Progenitor cell of endocrine pancreas (in vitro differentiated cells): ENCODE measurements at places on chromosomes 12 and 14. TPM values are rescaled to one million over a fixed set of nuclear protein-coding genes. Genes with fewer than 3 reads are reported as not detected.

DNA sequence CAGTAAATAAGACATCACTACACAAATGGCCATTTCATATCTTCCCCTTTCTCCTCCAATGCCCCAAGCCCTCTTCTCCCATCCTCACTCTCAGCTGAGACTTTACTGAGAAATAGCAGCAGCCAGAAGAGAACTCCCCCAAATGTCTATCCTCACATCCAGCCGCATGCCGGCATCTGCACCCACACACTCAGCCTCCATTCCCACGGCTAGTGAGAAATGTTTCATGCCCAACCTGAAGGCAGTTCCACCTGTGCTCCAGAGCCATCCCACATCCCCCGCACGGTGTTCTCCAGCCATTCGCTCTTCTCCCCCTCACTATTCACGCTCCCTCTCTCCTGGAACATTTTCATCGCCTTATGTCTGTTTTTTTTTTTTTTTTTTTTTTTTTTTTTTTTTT, 208.7 kb upstream of the DIO3 start:
- peak; percentile 1 for DNase-seq

OR11G2 gene
- total RNA-seq = not detected in 2 replicates

MMP19 gene
- total RNA-seq = 0.62 and 0.89 TPM in 2 replicates

- no peak for DNase-seq
Measured at GRCh38 chr12:105226219-105226618, 9.8 kb downstream of the APPL2 start.

DNA sequence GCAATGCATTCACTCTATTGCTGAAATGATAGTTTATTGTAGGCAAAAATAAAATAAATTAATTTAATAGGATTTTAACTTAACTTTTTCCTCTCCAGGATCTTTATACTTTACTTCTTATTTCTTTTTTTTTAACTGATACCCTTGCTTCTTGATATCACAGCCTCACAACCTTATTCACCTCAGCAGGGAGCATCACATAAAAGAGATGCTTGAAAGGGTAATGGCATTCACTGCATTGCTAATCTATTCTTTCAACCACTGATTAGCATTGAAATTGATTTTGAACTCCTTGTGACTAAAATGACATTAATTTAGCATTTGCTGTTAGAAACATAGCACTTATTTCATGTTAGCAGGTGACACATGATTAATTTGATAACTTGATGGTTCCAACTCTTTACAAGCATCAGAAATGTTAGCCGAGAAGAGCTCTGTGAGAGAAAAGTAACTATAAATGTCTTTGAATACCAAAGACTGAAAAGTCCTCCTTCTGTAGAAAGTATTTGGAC, 689.5 kb upstream of the MGAT4C start:
- no peak for DNase-seq
